SHP77 (cell line): ENCODE measurements at places on chromosomes 6 and 20.

- no peak for DNase-seq
Measured at GRCh38 chr6:128284128-128284527, 236.3 kb downstream of the PTPRK start.

DNA sequence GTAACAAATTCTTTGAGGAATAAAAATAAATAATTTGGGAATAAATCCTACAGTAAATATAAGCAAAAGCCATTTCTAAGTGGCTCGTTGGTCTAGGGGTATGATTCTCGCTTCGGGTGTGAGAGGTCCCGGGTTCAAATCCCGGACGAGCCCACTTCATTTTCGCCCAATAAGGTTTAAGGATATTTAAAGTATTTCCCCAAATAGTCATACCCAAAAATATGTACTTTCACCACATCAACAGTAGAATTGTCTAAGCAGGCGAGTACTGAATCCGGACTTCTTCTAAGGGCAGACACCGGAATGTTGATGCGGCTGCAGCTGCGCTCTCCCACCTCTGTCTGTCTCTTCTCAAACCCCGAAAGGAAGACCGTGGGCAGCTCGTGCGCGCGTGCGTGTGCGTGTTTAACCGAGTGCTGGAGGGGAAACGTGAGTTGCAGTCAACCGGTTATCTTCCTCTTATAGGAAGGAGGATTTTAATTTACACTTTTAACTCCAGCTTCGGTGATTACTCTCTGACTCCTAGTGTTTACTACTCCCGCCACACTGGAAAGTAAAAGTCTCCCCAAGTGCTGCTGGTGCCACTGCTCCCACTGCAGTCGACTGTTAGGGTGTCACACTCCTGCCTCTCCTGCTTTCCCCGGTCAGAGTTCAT is 155.7 kb upstream of the PRSS16 start:
- DNase-seq, result peak; percentile 57

DNA sequence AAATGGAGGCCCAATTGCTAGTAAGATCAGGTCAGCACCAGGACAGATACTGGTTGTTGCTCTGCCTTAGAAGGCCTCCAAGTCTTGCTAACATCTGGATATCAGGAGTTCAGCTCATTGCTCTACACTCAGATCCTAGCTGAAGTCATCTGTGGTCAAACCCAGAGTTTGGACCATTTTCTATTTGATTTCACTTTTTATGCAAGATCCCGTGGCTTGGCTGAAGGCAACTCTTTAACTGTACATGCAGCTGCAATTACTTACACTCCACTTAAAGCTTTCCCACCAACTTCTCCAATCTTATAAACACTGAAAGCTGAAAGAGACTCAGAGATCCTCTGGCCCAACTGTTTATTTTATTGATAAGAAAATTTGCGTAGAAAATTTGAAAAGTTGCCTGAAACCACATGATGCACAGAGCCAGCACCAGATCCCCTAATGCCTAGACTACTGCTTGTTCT is 2.7 kb downstream of the SLC17A2 start:
- no peak for DNase-seq

DNA sequence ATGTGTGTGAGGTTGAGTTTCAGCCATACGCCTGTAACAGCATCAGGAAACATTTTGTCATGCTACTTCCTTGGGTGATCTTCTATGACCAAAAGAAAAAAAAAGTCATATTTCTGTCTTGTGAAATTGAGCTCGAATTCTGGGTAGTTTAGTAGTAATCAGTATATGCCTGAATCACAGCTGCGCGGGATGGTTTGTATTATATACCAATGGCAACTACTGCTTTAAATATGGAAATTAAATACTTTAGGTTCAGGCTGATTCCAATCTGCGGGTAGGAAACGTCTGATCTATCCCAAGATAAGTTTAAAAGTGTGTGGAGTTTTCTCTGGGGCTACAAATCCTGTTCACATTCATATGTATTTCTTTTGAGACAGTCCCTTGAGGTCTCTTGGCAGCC is 115.6 kb upstream of the FERMT1 start:
- DNase-seq, result no peak

DNA sequence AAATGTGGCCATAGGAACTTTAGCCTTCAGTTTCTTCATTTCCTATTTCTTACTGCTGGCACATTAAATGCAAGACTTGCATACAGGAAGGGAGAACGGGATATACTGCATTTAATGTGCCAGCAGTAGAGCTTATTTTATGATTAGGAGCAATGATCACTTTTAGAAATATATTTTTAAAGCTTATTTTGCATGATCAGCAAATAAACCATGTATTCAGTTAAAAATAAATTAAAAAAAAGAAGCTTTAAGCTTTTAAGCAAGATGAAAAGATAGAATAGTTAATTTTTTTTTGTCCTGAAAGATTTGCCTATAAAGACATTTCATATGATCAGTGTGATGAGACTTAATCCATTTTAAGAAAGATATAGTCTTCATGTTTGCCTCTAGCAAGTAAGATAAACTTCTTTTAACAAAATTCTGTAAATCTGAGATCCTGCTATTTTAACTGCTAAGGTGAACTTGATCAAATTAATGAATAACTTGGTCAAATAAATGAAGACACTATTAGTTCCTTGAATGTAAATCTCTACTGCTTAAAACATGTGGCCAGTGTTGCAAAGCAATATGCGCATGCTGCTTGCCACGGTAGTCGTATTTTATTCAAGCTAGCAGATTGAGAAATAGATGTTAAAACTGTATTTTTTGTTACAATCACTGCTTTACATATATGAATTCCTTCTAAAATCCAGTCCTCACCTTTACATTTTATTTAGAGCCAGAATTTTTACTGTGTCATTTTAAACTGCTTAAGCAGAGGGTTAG is 36.2 kb upstream of the HCRTR2 start:
- no peak for DNase-seq

- no peak for DNase-seq
Measured at GRCh38 chr6:45445364-45445748, 67.6 kb upstream of the SUPT3H start.

DNA sequence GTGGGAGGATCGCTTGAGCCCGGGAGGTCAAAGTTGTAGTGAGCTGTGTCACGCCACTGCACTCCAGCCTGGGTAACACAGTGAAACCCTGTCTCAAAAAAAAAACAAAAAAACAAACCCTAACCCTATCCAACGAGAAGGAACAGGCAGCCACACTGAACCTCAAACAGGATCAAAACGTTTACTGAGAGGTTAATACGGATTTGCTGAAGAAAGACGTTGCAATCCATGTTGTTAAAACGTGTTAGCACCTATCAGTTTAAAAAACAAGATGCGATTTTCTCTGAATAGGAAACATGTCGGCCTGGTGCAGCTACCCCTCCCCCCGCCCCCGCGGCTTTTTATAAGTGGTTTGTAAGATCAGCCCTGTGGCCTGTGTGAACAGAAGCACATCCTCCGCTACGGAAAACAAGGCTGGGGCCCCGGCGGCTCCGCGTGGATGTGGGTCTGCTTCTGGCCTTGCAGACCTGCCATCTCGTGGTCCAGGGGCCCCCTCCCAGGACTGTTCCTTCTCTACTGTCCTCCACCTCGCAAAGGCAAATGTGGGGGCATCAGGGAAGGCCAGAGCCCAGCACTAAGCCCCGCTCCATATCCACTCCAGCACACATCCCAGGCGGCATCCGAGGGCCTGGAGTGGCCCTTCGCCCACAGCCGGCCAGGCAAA is 11.4 kb downstream of the SLC2A4RG start:
- no peak for DNase-seq

- no peak for DNase-seq
Measured at GRCh38 chr6:117505311-117505710, 22.8 kb downstream of the DCBLD1 start.

DNA sequence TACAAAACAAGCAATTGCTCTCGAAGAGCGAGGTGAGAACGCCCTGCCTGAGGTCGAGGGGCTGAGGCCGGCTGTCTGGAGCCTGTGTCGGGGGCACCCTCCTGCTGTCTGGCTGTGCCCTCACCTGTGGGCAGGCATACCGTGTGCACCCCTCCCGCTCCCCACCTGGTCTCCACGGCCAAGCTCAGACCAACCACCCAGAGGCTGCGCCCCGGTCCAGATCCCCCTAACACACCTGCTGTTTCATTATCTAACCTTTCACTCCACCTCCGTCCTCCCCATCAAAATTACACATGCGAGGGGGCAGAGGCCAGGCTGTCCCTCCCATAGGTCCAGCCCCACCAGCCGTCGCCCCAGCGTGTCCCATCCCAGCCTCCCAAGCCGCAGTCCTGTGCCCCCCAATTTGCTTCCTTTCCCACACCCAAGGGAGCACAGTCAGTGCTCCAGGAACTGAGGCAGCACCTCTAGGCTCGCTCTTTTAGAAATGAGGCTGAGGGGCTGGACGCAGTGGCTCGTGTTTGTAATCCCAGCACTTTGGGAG is 35.2 kb downstream of the NTSR1 start:
- DNase-seq, result no peak

GRCh38 chr6:155066921-155067680 is 72.0 kb downstream of the TIAM2 start:
- DNase-seq, result no peak

DNA sequence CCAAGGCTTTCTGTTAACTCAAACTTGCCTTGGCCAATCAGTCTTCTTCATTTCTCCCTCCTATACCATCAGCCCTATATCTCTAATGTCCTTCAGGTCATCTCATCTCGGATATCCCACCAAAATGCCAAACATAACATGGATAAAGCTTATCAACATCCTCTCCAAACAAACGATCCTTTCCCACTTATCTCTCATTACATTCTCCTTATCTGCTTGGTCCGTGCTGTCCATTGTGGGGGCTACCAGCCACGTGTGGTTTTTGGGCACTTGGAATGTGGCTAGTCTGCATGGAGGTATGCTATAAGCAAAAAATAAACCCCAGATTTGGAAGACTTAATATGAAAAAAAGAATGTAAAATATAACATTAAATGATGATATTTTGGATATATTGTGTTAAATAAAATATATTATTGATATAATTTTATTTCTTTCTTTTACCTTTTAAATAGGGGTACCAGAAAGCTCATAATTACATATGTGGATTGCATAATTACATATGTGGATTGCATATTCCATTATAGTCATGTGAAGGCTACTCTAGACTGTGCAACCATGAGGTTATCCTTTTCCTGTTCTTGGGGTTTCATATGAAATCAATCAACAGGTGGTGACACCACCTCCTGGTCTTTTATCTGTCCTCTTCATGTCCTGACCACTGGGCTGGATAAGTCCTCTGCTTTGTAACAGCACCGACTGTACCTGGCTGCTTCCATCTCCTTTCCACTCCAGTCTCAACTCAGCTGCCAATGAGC is 123.0 kb downstream of the CD83 start:
- DNase-seq, result no peak

DNA sequence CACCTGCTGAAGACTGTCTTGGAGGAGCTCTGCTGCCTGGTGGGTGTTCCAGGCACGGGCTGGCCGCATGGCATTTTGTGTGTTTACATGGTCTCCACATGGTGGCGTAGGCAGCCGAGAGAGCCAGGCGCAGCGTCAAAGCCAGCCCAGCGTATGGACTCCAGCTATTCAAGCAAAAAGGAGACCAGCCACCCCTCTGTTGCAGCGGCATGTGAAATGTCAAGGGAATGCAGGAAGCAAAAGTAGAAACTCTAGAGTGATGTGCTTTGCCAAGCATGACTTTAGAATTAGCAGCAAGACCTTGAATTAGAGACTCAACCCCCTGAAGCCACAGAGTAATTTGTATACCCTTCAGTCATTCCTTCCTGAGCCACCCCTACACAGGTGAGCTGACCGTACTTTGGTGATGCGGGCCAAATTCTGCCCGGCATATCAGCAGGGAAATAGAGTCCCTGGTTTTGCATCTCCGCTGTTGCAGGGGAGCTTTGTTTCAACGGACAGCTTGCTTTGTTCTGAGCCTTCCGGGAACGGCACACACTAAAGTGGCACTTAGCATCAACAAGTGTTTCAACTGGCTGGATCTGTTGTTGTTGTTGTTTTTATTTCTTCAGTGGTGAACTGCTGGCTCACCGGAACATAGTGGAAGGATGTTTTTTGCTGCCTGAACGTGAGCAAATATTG is 48.5 kb downstream of the FNDC1 start:
- peak; percentile 16 for DNase-seq

GRCh38 chr20:42639140-42639539 is 550.6 kb downstream of the PTPRT start:
- DNase-seq, result no peak

DNA sequence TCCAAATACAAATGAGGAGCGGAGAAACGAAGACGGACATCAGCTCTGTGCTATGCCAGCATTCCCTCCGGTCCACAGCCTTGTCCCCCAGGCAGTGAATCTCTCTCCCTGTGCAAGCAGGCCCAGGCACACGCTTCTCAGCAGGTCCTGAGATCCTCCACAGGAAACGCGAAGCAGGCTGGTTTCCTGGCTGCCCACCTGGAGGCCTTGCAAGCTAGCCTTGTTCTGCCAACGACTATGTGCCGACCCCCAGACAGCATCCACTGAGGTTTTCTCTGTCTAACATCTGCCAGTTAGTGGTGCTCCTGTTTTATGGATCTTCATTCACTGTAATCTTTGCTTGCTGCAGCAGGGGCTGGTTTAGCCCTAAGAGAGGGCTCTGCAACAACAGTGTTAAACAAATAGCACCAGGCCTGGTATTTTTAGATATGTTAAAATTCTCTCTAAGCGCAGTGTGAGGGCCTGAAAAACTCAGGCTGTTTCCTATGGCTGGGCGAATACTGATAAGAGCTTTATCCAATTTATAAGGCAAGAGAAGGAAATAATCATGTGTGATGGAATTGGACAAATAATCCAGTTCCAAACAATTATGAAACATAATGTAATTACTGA is 386.0 kb upstream of the ARID1B start:
- DNase-seq, result no peak

- no peak for DNase-seq
Measured at GRCh38 chr6:157995458-157995857, 13.8 kb downstream of the SYNJ2 start.

DNA sequence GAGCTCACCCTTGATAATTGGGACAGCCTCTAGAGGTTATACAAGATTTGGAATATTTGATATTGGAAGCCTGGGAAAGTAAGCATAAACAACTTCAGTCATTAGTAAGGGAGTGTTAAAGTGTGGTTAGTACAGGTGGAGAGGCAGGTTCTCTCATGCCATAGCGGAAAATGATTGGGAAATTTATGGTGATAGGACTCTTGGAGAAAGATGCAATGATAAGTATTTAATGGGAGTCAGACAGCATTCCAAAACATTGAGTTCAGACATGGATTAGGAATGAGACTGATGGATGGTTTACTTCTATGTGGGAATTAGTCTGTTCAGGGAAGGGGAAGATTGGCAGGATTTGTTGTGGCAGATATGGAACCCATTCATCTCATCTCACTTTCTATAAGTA is 152.7 kb downstream of the MCHR2 start:
- no peak for DNase-seq

DNA sequence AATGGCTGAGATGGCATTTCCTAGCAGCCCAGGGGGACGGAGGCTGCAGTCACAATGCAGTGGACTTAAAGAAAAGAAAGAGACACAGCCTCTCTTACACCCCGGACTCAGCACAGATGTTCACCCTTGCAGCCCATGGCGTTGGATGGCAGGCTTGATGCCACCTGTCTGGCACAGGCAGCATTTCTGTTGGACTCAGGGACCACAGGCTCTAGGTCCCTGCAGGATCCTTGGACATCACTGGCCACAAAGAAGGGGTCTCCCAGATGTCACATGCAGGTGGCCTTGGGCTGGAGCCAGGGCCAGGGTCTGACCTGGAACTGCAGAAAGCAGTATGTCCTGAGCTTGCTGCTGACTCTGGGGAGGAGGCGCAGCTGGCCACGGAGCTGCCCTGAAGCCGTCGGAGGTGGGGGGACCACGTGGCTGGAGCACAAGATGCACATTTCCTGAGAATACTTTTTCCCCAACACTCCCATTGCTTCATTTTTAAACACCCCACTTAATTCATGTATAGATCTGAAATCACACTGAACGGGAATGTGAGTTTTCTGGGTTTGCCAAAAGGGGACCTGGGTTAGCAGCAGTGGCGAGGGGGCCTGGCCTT is 102.3 kb upstream of the SULF2 start:
- no peak for DNase-seq
